ENCODE measurements at places on chromosomes 13 and 19. TPM values are rescaled to one million over a fixed set of nuclear protein-coding genes. Genes with fewer than 3 reads are reported as not detected.

FFAR1 gene
- total RNA-seq = 0.27 TPM

ZFP14 gene
- total RNA-seq = 4.0 TPM

DZIP1 gene
- total RNA-seq = 0.27 TPM

TMC4 gene
- total RNA-seq = under 0.01 TPM

RYR1 gene
- 2.7 TPM for total RNA-seq

URAD gene
- 0.27 TPM for total RNA-seq

KLK1 gene
- total RNA-seq = not detected

LGALS7B gene
- not detected for total RNA-seq

CCL25 gene
- total RNA-seq = 0.27 TPM

ADGRE3 gene
- total RNA-seq = under 0.01 TPM

CEACAM4 gene
- 12.7 TPM for total RNA-seq

SELENOW gene
- 77.6 TPM for total RNA-seq

ZNF729 gene
- total RNA-seq = not detected

KLK6 gene
- not detected for total RNA-seq

ADM5 gene
- 1.9 TPM for total RNA-seq

EDDM13 gene
- not detected for total RNA-seq

PLEKHG2 gene
- 20.7 TPM for total RNA-seq

TNFSF13B gene
- total RNA-seq = 27.5 TPM

IL11 gene
- total RNA-seq = 0.27 TPM

CDC34 gene
- total RNA-seq = 49.3 TPM

MYBPC2 gene
- total RNA-seq = 0.27 TPM

CABP5 gene
- total RNA-seq = not detected

SYNGR4 gene
- not detected for total RNA-seq

ICAM5 gene
- 10.8 TPM for total RNA-seq

ICAM1 gene
- 15.3 TPM for total RNA-seq

MCEMP1 gene
- 0.27 TPM for total RNA-seq

FSD1 gene
- 4.6 TPM for total RNA-seq

ZNF85 gene
- total RNA-seq = 10.0 TPM
